ENCODE measurements at places on chromosomes 1 and 21. TPM values are rescaled to one million over a fixed set of nuclear protein-coding genes. Genes with fewer than 3 reads are reported as not detected.

GRCh38 chr1:172959571-172959970 lies 91.2 kb downstream of the TNFSF18 start:
- DNase-seq = no peak

- no peak for DNase-seq
These were observed 2.6 kb upstream of the PADI2 start for GRCh38 chr1:17121881-17122280.

DNA sequence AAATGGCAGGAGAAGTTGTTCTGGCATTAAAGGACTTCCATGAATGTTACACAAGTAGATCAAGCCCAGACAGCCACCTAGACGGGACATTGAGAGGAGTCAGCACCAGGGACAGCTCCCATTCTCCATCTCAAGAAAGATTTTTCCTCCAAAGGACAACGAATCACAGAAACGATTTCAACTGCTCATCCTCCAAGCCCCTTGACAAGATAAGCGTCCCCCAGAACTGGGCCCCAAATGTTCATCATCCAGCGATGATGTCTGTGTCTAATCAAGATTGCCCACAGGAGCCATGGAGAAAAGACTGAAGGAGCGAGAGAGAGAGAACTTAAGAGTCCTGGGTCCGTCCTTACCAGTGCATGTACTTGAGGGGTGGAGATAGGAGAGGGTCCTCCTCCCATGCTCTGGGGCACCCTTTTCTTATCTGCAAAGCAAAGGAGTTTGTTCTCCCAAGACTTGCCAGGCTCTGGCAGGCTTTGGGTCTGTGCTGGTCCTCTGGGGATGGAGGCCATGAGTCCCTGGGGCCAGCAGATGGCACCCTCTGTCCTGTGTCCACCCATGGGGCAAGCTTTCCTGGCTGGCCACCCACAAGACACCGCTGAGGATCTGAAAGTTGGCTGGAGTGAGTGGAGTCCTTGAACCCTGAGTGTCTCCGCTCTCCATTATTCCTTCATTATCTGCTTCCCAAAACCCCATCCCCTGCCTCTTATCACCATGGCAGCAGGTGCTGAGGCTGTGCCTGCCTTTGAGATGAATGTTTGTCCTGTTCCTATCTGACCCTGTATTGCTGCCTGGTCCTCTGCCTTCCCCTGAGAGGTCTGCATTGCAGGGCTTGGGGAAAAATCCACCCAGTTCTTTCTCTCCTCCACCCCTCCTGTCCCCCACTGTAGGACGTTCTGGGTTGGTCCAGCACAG lies 164.6 kb downstream of the ACTL8 start:
- peak; percentile 48 for DNase-seq

DNA sequence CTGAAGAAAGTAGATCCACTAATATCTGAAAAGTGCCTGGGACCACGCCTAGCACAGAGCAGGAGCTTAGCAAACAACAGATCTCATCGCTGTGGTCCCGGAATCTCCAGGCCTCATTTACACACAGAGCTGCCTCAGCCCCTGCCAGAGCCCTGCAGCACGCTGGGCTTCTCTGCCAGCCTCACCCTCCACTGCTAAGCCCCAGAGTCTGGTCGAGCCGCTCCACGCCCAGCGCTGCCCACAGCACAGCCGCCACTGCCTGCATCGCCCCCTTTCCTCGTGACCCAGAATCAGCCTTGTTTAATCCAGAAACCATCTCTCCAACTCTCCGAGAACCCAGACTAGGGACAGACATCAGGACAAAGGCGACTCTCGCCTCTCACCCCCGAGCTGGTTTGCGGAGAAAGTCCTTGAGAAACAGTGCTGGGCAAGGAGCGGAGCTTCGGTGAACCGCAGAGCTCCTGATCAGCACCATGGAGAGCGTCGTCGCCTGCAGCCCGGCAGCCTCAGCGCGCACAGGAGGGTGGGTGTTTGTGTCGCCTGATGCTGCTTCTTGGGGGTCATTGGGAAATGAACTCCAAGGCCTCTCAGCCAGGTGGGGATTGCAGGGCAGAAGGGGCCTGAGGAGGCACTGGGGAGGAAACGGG lies 145.1 kb downstream of the NPHP4 start:
- DNase-seq = peak; percentile 18

DNA sequence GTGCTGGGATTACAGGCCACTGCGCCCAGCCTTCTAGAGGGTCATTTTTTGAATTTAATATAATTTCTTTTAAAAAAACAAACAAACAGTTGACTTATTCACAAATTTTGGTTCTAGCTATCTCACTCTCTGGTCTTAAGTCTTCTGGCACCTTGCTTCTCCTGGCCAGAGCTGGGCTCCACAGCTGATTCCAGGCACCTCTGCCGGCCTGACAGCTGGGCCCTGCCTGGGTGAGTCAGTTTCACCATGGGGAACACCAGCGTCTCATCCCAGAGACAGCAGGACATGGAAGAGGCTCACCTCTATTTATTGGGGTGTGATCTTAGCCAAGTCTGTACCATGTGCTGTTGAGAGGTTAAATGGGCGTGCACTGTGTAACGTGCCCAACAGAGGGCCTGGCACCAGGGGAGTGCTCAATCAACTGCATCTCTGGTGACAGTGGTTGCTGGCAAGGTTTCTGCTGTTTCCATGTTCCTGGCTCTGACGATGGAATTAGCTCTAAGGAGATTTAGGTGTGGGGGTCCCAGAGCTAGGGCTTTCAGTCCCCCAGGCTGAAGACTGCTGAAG lies 956 bp downstream of the CPLANE2 start:
- DNase-seq = peak; percentile 68

DNA sequence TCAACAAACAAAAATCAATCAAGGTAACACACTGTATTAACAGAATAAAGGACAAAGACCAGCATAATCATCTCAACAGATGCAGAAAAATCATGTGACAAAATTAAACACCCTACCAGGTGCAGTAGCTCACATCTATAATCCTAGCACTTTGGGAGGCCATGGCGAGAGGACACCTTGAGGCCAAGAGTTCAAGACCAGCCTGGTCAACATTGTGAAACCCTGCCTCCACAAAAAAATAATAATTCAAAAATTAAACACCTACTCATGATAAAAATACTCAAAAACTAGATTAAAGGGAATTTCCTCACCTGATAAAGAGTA lies 35.3 kb downstream of the PIK3R3 start:
- no peak for DNase-seq

- no peak for DNase-seq
These were observed 50.7 kb downstream of the KMO start for GRCh38 chr1:241582921-241583321.

- DNase-seq = no peak
These were observed 313.0 kb upstream of the PLXNA2 start for GRCh38 chr1:208557046-208557722.

DNA sequence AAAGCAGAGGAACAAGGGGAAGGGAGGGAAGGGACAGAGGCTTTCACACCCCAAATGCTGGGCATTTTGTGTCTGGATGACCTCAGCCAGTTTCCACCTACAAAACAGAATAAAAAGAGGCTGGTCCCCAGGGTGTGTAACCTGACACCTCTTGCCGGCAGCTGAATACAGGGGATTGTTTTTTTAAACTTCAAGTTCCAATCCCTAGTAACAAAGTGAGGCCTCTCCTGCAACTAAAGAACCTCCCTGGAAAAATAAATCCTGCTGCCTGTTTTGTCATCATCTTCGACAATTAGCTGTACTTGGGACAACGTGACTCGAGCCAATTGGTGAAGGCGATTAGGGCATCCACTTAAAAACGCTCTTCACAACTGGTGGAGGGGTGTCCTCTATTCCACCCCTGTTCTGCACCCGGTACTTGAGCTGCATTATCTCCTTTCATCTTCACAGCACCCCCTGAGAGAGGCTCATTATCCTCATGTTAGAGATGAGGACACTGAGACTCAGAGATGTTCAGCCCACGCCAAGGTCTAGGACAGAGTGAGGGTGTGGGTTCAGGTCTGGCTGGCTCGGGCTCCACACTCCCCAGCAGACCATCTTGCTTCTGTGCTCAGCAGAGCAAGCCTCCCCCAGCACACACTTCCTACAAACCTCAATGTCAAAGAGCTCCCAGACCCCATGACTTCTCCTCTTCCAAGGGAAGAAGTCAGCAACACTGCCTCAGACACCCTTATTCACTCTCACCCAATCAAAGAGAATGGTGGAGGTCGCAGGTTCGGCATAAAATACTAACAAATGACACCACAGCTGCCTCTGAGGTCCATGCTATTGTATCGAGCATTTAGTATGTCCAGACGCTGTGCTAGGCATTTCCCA lies 15.2 kb downstream of the ITPKB start:
- DNase-seq = peak; percentile 45

DNA sequence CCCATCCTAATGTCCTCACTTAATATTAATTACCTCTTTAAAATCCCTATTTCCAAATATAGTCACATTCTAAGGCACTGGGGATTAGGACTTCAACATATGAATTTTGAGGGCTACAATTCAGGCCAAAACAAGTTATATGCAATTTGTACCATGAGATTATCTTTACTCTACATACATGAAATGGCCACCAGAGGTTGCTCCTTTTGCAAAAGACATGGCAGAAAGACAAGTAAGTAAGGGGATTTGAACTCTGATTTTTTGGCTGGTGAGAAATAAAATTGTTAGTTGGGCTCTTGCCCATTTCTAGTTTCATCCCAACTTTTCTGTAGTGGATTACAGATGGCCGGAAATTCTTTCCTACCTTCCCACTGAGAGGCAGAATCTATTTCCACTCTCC lies 4.8 kb upstream of the ALG6 start:
- DNase-seq = no peak

DNA sequence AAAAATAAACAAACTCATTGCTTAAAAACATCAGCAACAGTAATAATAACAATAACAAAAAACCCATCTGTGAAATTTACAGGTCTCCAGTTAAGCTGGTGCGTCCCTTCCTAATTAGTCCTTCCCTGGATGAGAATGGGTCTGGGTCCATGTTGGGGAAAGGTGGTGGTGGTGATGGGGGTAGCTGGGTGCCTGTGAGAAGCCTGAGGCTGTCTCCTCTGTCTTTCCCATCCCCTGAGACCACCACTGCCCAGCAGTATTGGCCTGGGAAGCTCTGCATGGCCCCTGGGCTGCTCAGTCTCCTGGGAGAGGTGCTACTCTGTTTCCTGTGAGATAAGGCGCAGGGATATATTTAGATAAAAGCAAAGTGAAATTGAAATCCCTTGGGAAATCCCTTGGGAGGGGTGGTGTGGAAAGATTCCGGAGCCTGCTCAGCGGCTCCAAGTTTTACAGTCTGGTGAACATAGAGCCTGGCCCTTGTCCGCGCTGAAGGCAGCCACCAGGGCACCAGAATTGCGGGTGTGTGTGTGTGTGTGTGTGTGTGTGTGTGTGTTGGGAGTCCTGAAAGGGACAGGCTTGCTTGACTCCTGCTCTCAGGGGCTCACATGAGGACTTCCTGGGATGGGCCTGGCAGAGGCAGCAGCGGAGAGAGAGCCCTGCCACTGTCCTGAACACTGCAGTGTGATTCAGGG lies 150.2 kb downstream of the FOXD2 start:
- DNase-seq = peak; percentile 45

GRCh38 chr1:162970021-162970420 lies 99.1 kb upstream of the RGS4 start:
- DNase-seq = no peak

GRCh38 chr1:91148641-91149069 lies 126.8 kb upstream of the ZNF644 start:
- no peak for DNase-seq

- no peak for DNase-seq
These were observed 90.2 kb upstream of the TMEM51 start for GRCh38 chr1:15063346-15063745.

GRCh38 chr1:165631342-165632151 lies 513 bp downstream of the MGST3 start:
- DNase-seq = peak; percentile 84

- DNase-seq = peak; percentile 38
These were observed 96.5 kb downstream of the USP25 start for GRCh38 chr21:15826147-15826780.

GRCh38 chr21:31983120-31983519 lies 110.3 kb downstream of the HUNK start:
- DNase-seq = no peak

DNA sequence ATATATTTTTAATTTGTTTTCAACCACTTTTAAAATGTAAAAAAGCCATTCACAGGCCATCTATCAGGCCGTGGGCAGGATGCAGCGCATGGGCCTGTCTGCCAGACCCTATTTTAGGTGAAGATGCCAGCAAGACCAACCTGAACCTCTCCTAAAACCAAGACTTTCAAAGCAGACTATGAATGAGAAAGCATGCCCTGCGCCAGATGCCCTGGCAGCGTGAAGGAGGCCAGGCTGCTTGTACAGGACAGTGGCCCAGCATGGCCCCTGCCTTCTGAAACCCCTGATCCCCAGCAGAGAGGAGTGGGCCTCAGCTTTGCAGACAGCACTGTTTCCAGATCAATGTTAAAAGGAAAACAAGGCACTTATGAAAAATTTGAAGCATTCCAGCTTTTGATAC lies 31.6 kb downstream of the WDR4 start:
- DNase-seq = no peak

DNA sequence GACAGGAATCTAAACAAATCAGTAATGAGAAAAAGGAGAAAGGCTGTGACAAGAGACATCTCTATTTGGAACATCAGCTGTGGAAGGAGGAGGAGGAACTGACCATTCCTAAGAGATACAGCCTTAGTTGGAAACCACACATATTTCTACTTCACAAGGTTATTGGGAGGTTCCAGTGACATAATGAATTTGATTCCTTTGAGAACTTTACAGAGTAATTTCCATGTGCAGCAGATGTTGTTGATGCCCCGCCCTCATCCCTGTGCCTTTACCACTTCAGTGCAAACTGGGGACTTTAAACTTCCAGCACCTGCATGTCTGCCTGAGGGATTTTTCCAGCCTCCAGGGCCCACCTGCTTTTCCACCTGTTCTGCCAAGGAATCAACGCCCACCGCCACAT lies 9.3 kb upstream of the ST6GALNAC5 start:
- DNase-seq = no peak

DNA sequence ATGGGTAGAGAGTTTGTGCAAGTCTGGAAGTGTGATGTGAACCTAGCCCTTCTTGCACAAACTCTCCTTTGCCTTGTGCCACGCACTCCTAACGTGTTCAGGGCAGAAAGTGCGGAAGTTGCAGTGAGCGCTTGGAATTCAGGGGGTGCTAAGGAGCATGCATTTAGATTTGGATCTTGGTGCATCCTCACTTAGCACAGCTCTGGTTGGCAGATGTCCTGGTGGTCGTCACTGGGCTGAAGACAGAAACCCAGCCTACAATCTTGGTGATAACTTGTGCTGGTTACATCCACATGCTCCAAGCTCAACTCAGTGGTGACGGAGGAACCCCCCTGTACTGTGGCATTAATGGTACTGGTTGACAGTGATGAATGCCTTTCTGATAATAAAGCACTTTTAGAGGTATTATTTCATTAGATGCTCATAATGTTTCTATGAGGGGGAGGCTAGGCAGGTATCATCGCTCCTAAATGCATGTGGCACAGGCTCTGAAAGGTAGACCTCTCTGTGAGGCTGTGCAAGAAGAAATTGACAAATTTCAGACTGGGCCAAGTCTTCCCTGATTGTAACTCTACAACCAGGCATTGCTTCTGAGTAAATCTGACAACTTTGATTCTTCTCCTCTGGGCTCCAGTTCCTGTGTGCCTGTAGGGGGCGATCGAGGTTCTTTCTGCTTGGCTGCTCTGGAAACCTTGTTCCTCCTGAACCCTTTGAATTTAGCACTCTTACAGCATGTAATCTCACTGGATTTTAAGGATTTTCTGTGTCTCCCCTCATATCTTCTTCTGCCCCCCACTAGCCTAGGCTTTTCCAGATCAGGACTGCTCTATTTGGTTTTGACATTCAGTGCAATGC lies 40.6 kb downstream of the MAPKAPK2 start:
- no peak for DNase-seq

Gene LSM10
- total RNA-seq = 25.8 TPM

Gene KRTAP20-4
- total RNA-seq = not detected

Gene LCK
- not detected for total RNA-seq

Gene TTC39A
- 27.5 TPM for total RNA-seq

Gene RYR2
- total RNA-seq = 1.0 TPM

Gene DNAJC6
- total RNA-seq = 9.5 TPM

Gene WNT4
- total RNA-seq = 0.20 TPM

Gene B3GALT6
- 26.7 TPM for total RNA-seq
